ENCODE measurements at places on chromosomes 5 and 9. TPM values are rescaled to one million over a fixed set of nuclear protein-coding genes. Genes with fewer than 3 reads are reported as not detected.

GRCh38 chr5:170630226-170630625, 126.4 kb downstream of the KCNIP1 start:
- DNase-seq = no peak

GRCh38 chr9:95373069-95373681, 55.7 kb upstream of the FANCC start:
- DNase-seq = no peak

DNA sequence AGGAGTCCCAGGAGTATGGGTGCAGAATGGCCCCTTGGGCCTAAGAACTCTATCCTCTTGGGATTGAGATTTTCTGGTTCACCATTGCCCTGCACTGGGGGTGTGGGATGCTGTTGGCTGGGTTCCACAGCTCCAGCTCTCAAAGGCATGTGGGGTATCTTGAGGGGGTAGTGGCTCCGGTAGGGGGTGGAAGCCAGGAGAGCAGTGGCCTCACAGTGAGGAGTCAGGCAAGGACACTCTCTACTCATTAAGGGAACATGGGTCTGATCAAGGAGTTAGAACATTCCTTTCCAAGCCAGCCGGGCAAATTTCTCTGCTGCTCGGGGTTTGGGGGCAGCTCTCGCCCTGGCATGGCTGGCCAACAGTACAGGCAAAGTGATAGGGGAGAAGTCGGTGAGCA, 33.0 kb downstream of the LARP1 start:
- DNase-seq = no peak

DNA sequence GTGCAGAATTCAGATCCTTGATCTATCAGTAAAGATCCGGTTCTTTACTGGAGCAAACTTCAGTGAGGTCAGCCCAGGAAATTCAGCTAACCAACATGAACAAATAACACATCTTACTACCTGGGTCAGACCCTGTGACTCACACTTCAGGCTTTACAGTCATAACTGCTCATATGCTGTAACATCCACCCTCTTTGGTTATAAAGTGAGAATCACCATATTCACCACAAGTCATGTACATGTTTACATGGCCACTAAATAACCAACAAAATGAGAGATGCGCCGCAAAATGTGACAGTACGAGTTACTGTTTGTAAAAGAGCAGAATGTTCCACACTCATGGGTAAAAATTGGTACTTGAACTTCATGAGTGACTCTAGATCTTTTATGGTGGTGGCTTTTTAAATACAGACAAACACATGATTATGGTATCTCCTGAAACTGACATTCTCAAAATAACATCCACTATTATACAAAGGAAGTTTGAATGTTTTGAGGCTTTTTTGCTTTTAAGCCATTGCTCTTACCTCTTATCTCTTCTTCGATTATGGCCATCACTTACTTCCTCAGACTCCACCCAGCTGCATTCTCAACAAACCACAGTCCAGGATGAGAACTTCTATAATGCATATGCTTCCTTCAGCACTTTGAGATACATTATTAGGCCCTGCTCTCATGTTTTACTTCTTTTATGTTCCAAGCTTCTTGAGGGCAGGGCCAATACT, 516.6 kb downstream of the RAB3C start:
- peak; percentile 92 for DNase-seq

GRCh38 chr9:7153134-7153533, 395.4 kb downstream of the KDM4C start:
- no peak for DNase-seq

- DNase-seq = no peak
These were observed 43.3 kb downstream of the WDR41 start for GRCh38 chr5:77448831-77449230.

- no peak for DNase-seq
These were observed 1.6 kb downstream of the CMBL start for GRCh38 chr5:10306114-10306513.

GRCh38 chr9:34550681-34551270, 28.0 kb upstream of the ENHO start:
- no peak for DNase-seq

Gene ARID3C
- not detected for polyA plus RNA-seq

DNA sequence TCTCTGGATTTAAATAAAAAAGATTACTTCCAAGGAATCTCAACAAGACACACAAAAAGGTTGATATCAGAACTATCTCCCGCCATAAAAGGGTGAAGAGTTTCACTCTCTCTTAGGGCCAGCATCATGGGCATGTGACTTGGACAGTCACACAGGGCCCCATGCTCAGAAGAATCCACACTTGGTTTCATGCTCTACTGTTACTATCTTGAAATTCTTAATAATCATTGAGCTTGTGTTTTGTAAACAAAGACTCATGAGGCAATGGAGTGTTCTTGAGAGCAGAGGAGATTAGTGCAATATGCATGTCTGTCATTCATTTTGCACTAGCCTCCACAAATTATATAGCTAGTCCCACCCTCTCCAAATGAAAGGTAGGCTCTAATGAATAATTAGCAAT, 58.4 kb downstream of the HMHB1 start:
- no peak for DNase-seq

- DNase-seq = no peak
These were observed 62.1 kb downstream of the TJP2 start for GRCh38 chr9:69236188-69236587.

DNA sequence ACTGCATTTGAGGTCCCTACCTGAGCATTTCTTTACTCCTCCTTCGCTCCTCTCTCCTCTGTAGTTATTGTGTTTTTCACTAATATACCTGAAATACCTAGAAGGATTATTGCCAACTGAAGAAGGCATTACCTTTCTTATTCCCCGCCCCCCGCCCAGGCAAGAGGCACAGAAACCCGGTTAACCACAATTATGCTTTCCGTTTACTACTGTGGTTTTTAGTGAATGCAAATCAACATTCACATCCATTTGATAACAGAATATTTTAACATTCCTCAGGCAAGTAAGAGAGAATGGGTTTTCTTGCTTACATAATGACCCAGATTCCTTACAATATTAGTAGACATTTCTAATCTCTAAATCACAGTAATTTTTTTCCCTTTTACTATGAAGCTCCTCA, 136.9 kb downstream of the PCSK5 start:
- DNase-seq = no peak

All from immature natural killer cell (primary cell).